Stimulated activated CD8-positive, alpha-beta memory T cell treated with anti-CD3 and anti-CD28 coated beads, Interleukin-4, amount 100 ng/mL, for 1 hour (primary cell): ENCODE measurements at places on chromosomes 12 and 14.

- no peak for DNase-seq
Measured at GRCh38 chr12:5827591-5827990, 117.5 kb downstream of the ANO2 start.

GRCh38 chr14:60561845-60562746, 53.1 kb downstream of the SIX6 start:
- DNase-seq, result no peak

DNA sequence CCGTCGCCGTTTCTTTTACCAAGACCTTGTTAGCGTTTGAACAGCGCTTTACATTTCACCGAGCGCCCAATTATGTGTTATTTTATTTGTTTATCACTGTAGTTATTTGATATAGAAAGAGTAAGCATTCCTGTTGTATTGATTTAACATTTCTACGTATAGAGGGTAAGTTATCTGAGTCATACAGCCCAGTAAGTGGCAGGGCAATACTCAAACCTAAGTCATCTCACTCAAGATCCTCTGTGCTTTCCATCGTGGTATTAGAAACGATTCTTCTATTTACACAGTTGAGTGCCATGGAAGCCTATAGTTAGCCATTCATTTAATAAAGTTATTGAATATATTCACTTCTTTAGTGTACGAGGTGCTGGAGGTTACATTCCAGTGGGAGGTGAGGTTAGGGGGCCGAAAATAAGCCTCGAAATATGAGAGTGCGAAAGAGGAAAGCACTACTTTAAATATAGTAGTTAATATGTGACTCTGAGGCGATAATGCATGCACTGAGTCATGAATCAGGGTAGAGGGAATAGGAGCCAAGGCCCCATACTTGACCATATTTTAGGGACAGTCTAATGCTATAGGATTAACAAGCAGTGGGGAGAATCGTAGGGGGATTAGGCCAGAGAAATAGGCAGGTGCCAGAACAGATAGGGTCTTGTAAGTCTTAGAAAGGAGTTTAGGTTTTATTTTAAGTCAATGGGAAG, 629 bp downstream of the RAD51AP1 start:
- DNase-seq, result no peak

DNA sequence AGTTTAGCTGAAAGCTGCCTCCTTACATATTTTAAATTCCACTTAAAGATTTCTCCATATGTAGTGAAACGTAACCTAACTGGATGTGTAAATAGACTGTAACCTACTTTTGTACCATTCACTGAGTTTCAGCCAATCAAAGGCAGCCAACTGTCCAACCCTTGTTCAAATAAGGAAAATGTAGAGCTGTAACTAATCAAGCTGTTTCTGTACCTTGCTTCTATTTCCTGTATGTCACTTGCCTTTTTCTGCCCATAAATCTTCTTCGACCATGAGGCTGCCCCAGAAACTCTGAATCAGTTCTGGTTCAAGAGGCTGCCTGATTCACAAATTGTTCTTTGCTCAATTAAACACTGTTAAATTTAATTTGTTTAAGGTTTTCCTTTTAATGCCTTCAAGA, 6.3 kb downstream of the SLC7A8 start:
- no peak for DNase-seq

DNA sequence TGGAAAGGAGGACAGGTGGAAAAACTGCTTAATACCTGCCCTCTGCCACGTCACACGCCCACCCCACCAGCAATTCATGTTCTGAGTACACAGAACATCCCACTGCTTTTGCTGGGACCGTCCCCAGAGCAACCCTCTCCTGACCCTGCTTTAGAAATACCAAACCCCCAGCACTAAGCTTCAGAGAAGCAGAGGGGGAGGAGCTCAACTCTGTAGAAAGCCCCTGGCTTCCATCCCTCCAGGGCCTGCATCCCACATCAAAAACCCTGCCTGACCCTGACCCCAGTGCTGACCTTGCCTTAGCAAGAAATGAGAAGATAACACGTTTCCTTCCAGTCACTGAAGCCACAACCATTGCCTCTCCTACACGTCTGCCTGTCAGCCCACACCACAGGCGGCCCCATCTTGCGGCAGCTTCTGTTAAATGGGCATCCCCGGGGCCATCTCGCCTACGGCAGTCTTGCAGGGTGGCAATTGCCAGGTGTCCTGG, 19.7 kb downstream of the VDR start:
- DNase-seq, result no peak

DNA sequence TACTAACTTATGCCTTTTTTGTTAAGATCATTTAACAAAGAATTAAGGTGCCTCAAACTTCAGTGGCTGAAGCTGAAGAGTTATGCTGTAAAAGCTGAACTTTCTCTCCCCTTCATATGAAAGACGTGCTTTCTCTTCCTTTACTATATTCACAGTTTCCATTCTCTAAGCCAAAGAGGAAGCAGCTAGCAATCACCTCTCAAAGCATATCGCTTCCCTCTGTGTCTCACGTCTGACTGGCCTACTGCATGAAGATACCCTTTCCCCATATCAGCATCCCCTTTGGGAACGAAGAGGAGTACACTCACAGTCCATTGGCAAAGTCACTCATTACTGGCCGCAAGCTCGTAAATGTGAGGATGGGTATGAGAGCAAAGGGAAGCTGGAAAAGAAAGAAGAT, 34.9 kb downstream of the SLC11A2 start:
- DNase-seq, result no peak

- DNase-seq, result no peak
Measured at GRCh38 chr14:68047906-68048305, 228.3 kb downstream of the RAD51B start.

DNA sequence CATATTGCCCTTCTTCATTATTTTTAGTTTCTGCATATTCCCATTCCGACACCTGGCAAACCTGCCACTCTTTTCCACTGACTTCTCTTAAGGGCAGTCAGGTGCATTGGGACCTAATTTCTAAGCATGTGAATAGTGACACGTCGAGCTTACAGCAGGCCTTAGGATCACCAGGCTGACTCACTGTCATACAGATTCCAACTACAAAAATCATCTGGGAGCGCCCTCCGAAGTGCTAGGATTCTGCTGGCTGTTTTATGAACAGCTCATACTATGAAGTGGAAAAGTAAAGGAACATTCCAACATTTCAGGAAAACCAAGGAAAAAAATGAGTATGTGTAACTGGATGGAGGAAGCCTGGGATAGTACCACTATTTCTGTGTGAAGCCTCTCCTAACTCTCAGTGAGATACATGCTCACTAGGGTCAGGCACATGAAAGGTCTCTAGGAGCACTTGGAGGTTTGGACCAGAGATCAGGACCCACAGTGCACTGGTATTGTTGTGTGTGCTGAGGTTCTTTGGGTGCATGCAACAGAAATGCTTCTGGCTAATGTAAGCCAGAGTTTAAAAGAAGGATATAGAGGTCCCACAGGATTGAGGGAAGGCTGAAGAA, 257.4 kb downstream of the ZFP36L1 start:
- no peak for DNase-seq

- no peak for DNase-seq
Measured at GRCh38 chr14:79411403-79412174, 799.7 kb downstream of the DIO2 start.

DNA sequence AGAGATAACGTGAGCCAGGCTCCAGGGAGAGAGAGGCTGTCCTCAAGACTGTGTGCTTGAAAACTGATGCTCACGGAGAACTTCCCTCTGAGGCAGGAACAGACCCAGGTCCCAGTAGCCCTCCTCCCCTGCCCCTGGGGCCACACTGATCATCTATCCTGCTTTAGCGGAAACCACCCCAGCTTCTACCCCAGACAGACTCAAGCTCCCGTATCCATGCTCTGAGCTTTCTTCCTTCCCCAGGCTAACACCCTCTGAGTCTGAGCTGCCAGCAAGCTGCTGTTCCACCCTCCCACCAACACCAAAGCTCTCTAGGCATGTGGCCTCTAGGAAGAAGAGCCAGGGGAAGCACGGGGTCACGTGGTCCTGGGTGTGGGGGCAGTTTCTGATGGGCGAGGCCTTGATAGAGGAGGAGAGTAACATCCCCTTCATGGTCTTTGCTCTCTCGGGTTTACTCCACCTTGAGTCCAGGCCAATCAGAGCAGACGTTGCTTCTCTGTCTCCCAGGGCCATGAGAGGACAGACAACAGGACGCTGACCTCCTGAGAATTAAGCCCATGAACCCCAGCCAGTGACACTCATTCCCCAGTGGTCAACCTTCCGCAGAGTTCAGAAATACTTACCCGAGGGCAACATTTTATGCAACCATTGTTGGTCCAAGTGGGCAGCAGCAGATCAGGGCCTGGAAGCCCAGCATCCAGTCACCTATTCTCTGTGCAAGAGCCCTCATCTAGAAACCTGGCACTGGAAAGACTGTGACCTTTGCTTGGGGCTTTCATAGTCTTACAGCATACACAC, 1.4 kb downstream of the PCK2 start:
- DNase-seq, result no peak

GRCh38 chr12:114001511-114002340, 35.6 kb upstream of the RBM19 start:
- DNase-seq, result no peak

DNA sequence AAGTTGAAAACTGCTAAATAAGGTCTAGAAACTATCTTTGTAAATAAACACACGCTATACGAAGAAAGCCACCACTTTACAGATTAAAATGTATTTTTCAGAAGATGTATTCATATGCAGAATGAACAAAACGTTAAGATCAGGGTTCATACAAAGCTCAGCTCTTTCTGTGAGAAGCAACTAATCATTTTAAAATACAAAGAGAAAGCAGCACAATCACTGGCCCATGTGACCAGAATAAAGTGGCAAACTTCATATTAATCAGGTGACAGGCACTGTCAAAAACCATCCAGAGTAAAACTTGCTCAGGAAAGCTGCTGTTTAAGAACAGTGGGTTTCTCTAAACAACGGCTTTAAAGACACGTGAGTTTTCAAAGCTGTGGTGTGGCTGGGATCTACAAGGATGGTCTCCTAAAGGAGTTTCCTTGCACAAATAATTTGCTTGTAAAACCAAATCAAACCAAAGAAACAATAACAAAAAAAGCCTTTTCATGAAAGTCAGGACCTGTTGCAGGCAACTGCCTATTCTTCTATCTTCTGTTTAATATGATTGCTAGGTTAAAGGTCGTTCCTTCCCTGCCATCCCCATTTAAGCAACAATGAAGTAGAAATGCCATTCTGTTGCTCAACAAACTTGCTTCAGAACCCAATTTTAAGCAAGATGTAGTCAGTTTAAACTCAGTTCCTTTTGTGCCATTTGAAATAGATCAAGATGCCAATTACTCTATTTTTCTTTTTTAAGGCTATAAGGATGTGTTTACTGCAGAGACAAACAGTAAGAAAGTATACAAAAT, 22.3 kb downstream of the SEL1L start:
- no peak for DNase-seq

DNA sequence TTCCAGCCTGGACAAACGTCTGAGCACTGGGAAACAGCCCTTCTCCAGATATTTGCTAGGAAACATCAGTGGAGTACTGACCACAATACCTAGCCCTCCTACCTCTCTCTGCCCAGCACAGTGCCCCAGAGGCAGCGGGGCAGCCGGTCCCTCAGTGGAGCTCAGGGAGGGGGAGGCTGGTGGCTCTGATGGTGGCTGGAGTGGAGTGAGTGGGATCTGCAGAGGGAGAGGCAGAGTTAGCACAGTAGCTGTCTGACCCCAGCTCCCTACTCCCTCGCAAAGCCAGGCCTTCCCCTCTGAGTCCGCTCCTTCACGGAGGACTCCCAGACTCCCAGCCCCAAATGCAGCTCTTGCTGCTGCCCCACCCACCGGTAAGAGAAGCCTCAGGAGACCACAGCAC, 30.0 kb downstream of the NCKAP5L start:
- DNase-seq, result no peak

GRCh38 chr14:89902881-89903280, 51.6 kb downstream of the EFCAB11 start:
- DNase-seq, result no peak

DNA sequence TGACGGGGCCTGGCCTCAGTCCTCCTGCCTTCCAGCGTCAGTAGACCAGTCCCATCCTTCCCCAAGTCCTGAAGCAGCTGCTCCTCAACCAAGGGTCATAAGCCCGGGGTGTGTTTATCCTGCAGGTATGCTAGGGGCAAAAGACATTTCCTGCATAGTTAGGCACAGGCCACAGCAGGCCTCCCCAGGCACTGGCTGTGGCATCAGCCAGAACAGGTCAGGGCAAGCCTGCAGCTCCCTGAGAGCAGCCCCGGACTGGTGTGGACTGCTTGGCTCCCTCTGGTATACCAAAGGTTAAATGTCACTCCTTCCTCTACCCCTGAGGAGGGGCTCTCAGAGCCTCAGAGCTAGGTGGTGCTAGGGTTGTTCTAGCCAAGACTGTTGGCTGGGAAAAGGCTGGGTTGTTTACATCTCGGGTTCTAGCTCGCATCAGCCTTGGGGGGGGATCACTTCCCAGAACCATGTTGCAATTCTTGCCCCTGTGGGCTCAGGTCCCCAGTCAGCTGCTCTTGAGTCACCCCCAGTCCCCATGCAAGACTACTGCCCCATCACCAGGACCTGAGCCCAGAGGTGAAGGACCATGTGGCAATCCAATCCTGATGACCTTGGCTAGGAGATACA, 2.9 kb downstream of the MMP14 start:
- DNase-seq, result no peak

DNA sequence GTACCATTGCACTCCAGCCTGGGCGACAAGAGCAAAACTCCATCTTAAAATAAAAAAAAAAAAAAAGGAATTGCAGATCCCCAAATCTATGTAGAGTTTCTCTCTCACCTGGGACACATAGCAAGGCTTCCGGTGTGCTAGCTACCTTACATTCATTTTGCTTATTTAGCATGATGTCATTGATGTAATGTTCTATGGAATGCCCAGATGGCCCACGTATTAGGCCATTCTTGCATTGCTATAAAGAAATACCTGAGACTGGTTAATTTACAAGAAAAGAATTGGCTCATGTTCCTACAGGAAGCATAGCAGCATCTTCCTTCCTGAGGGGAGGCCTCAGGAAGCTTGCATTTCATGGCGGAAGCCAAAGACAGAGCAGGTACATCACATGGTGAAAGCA, 36.9 kb upstream of the A2ML1 start:
- DNase-seq, result no peak

- DNase-seq, result no peak
Measured at GRCh38 chr14:49550286-49551184, 35.6 kb downstream of the RPS29 start.

DNA sequence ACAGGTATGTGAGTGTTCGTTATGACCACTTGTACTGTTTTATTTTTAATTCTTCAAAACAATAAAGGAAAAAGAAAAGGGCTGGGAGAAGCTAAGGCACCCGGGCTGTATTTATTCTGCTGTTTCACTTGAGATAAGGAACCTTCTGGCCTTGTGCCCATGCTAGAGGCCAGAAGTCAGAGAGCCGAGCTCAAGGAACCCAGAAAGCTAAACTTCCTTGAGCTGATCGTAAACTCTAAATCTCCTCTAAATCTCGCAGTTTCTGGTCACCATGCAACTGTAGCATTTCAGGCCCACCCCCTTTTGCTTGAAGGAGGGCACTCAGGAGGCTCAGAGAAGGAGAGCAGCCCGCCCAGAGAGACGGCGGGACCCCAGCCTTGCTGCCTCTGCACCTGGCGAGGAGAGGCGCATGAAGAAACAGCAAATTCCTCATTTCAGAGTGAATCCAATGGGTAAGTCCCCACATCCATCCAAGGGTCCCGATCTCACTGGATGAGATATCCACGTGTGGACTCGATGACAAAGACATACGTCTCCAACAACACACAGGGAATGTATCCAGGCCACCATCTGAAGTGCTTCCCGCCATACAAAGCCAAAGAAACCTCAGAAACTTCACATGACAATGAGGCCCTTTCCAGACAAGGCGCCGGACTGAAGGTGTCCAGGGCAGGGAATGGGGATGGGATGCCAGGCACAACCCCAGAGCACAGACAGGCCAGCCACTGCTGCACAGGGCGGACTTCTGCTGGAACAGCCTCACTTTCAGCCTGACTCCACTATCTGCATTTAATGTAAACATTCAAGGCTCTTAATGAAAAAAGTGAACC, 14.6 kb downstream of the CCDC88C start:
- no peak for DNase-seq
